ENCODE measurements at places on chromosomes 5 and 9.
A peak's percentile ranks its signal among the peaks of the same experiment; 100 is the strongest.

DNA sequence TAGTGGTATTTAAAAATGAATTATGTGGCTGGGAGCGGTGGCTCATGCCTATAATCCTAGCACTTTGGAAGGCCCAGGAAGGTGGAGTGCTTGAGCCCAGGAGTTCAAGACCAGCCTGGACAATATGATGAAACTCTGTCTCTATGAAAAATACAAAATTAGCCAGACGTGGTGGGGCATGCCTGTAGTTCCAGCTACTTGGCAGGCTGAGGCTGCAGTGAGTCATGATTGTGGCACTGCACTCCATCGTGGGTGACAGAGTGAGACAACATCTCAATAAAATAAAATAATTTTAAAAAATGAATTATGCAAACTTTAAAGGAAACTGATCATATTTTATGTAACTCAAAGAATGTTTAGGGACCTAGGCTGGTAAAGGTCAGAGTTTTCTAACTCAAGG, 310.8 kb upstream of the DMRT1 start:
- DNase-seq, result no peak

DNA sequence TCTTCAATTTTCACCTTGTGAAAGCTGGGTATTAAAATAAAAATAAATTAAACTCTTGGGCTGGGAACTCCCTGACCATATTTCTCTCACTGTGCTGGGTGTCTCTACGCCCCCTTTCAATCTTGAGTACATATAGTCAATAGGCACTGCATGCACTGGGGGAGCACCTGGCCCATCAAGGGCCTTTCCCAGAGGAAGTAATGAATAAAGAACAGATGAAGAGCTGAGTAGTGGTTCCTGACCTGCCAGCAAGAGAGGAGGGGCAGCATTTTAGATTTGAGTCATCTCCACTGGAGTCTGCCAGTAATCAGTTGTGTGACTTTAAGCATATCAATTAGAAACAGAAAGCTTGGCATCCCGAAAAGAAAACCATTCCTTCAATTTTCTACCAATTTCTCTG, 6.2 kb downstream of the MAPKAP1 start:
- no peak for DNase-seq

GRCh38 chr9:116656501-116656971, 30.6 kb upstream of the TRIM32 start:
- DNase-seq, result no peak

- DNase-seq, result no peak
Measured at GRCh38 chr5:14429101-14430050, 152.2 kb upstream of the OTULINL start.

DNA sequence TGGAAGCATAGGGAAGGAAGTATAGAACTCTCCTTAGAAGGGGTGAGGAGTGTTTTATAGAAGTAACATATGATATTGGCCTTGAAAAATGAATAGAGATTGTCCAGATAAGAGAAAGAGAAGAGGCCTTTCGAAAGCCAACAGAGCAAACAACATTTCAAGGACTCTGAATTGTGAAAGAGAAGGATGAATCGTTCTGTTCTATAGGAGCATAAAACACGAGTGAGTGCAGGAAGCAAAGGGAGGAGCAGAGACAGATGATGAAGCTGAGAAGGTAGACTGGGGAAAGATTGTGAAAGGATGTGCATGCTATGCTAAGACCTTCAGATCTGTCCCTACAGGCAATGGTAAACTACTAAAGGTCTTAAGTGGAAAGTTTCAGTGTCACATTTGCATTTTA, 271.0 kb downstream of the TMEM161B start:
- DNase-seq, result no peak

DNA sequence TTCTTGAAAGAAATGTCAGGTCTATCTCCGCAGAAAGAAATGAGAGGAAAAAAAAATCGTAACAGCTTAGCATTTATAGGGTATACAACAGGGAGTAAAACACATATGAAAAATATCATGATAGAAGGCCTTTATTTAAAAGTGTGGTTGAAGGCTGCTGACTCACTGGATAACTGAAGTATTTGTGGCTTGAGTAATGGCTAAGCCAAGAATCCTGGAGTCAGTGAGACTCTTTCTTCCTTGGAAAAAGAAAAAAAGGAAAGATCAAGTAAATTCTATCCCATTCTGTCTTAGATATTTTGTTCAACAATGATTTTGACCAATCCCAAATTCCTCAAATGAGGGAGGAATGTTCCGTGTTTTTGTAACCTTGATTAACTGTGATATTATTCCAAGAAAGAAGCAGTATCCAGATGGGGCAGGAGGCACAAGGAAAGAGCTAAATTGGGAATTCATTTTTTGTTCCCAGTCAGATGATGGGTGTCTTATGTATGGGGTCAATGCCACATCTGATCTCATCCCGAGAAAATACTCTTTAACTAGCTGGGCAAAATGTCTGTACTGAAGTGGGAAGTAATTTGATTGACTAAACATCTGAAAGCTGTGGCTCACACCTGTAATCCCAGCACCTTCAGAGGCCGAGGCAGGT, 64.3 kb upstream of the MYO10 start:
- peak; percentile 88 for DNase-seq

- DNase-seq, result no peak
Measured at GRCh38 chr5:82850393-82850792, 226.8 kb downstream of the TMEM167A start.

GRCh38 chr5:146301626-146302025, 37.0 kb upstream of the POU4F3 start:
- DNase-seq, result no peak

DNA sequence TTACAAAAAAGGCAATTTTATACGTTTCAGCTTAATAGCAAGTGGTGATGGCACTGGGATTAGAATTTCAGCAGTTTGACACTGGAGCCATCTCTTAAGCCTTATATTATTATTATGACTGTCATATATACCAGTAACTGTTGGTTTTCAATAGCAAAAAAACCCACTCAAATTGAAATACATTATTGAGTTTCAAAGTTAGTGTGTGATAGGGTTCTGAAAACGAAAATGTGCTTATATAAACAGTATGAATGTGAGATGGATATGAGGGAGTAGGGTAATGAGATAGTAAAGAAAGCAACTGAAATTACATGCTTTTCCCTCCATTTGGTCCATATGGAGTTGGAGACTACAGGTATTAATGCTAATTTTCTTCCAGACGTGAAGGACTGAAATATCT, 68.6 kb upstream of the ACTBL2 start:
- DNase-seq, result no peak

DNA sequence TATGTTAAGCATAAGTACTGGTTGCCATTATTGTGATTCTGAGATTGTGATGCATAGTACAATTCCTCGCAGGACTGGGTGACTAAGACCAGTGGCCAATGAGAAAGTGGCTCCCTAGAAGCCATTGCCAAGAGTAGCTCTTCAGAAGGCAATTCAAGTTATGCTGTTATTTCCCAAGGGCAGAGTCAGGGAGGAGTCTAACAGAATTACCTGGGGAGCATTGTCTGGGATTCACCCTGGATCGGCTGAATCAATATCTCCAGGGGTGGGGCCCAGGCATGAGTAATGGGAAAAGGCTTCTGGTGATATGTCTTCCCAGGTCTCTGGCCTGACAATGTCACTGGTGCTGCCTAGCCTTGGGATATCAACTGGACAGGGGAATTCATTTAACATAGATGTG, 10.9 kb upstream of the ARHGEF28 start:
- no peak for DNase-seq

GRCh38 chr5:180334751-180335613, 18.2 kb downstream of the GFPT2 start:
- no peak for DNase-seq

- no peak for DNase-seq
Measured at GRCh38 chr9:105835721-105836120, 141.4 kb downstream of the TMEM38B start.

DNA sequence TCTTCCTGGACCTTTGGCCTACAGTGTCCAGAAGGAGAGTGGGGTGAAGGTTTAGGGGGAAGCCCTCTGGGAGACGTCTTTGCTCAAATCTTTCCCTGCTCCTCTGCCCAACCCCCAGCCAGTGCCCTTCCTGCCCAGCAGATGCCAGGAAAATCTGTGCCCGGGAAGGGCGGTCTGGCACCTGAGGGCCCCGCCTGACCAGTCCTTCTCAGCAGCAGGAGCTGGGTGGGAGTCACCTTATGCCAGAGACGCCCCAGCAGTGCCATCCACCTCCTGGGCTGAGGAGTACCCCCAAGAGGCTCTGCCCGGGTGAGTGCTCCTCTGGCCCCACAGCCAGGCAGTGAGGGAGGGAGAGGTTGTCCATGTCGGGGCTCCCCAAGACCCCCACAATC, 14.9 kb upstream of the CERCAM start:
- DNase-seq, result no peak

DNA sequence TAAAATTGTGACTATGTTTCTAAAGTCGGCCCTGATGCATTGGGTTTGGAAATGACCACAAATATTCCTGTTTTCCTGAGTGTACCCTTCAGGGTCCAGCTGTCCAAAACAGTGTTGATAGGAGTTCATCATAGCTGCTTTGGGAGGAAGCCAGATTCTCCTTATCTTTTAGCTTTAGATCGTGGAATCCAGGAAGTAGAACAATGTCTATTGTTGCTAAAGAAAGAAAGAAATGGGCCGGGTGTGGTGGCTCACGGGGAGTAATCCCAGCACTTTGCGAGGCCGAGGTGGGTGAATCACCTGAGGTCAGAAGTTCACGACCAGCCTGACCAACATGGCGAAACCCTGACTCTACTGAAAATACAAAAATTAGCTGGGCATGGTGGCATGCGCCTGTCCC, 9.5 kb downstream of the CAVIN4 start:
- peak; percentile 26 for DNase-seq

- DNase-seq, result peak; percentile 72
Measured at GRCh38 chr9:137286975-137287383, 9.5 kb downstream of the TOR4A start.

- DNase-seq, result peak; percentile 54
Measured at GRCh38 chr5:176573564-176574296, 24.6 kb downstream of the CDHR2 start.

GRCh38 chr9:136016572-136017288, 55.6 kb upstream of the UBAC1 start:
- DNase-seq, result no peak

- no peak for DNase-seq
Measured at GRCh38 chr5:145804701-145805100, 30.4 kb downstream of the PRELID2 start.

GRCh38 chr9:85178474-85178873, 508.9 kb downstream of the NTRK2 start:
- peak; percentile 4 for DNase-seq

DNA sequence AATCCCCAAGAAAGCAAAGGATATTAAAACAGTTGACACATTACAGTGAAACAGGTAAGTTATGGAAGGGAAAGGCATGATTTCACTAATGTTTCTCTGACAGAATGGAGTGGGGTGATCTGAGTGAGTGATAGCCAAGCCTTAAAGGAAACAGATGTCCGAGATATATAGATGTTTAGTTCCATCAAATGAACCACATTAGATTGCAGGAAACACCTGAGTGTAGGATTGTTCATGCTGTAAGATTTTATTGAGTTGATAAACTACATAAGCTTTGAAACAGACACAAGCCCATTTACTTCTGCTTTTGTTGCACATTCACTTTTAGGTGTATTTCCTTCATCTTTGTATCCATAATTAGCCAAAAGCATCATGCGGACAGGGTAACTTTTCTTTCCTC, 167.1 kb upstream of the PPP1R2B start:
- no peak for DNase-seq

DNA sequence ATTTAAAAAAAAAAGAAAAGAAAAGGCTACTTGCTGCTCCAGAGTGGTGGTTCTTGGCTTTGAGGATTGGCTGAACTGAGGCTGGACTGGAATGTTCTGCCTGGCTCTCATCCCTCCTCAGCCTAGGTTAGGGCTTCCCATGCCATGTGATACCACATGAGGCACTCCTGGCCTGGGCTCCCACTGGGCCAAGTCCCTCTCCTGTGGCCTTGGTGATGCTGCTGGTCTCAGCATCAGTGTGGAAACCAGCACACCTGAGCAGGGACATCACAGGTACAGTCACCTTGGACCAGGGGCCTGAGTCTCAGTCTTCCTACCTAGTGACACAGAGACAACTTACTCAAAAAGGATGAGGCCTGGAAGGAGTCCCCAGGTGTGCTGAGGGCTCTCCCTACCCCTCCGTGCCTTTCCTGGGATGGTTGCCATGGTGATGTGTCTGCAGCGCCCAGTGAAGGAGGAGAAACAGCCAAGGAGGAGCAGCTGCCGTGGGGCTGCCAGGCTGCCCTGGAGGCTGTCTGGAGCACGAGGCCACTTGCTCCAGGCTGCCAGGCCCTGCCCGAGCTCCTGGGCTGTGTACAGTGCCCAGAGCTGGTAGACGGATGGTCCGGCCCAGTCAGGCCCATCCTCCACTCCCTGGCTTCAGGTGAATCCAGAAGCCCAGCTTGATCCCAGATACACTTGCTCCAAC, 71.0 kb downstream of the WNK2 start:
- DNase-seq, result no peak

GRCh38 chr9:93895535-93895934, 59.6 kb downstream of the BARX1 start:
- DNase-seq, result no peak

DNA sequence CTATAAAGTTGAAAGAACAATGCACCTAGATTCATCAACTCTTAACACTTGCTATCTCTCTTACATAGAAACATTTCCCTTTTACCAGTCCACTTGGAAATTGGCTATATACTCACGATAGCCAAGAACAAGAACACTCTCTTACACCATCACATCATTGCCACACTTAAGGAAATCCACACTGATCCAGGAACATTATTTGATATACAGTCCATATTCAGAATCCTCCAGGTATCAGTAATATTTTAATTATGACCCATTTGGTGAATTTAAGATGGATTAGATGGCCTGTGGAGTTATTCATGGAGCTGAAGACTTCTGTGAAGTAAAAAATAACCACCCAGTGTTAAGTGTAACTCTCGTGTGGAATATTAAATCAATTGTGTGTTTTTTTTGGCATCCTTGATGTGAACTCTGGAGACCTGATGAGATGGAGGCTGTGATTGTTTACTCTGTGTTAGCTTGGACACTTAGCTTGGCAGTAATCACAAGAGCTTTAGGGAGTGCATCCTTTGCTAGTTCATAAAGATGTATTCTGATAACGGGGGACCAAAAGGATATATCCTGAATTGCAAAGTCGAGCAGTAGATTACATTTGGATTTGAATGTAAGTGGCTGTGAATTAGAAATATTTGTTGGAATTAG, 52.0 kb upstream of the ABL1 start:
- DNase-seq, result no peak

- DNase-seq, result no peak
Measured at GRCh38 chr9:85237478-85237877, 504.3 kb downstream of the AGTPBP1 start.

GRCh38 chr9:8826281-8826680, 1026.7 kb upstream of the DMAC1 start:
- DNase-seq, result no peak

- no peak for DNase-seq
Measured at GRCh38 chr9:6215562-6215961, at the start of gene IL33. Gene IL33, plus strand, starts transcription at chr9:6215807. Its CDS starts 25,888 bp downstream, at chr9:6241695.

DNA sequence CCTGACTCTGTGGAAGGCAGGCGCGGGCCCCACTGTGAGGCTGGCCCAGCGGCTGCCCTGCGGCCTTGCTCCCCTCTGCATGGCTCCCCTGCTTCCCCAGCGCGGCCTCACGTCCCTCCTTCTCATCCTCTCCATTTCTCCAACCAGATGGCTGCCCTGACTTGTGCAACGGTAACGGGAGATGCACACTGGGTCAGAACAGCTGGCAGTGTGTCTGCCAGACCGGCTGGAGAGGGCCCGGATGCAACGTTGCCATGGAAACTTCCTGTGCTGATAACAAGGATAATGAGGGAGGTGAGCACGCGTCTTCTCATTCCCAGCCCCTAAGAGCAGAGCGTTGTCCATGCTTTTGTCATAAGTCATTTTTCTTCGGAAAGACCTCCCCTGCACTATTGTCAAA, 129.0 kb upstream of the WWC1 start:
- DNase-seq, result no peak
